ENCODE measurements at places on chromosomes 16 and 17.
A peak's percentile ranks its signal among the peaks of the same experiment; 100 is the strongest.

DNA sequence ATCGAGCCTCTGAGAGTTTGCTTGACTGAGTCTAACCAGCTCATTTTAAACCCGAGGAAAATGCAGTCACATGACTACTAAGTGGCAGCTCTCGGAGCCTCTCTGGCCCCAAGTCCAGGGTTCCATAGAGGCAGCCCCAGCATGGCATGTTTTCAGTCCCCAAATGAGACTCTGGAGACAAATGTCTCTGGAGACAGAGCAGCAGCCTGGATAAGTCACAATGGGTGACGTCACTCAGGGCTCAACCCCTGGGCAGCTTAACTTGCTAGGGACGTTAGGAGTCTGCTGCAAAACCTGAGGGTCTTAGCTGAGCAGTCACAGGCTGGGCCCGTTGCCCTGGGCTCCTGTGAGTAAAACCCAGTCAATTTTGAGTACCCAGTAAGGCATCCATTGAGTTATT, 6.9 kb upstream of the STH start:
- DNase-seq: no peak

DNA sequence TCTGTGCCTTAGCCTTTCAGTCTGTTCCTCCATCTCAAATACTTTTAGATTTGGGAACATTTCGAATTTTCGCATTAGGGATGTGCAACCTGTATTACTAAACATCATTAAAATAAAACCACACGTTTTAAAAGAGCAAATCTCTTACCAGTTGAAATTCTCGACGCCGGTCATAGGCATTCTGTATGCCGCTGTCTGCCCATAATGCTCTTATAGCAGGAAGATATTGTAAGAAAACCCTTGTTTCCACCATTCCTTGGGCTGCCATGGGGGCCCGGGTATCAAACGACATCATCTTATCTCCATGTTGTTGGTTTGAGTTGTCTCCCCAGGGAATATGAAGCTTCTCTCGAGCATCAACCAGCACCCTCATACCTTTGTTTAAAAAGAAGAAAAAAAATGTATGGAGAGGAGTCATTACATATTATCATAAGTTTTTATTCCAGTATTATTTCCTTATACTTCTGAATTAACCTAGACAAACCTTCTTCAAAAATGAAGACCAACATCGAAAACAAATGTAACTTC, 3.1 kb downstream of the GNA13 start:
- no peak for DNase-seq

- DNase-seq: no peak
Observed at GRCh38 chr16:53153130-53153529, 98.3 kb downstream of the CHD9 start.

GRCh38 chr17:67420994-67421393, 43.9 kb downstream of the PITPNC1 start:
- DNase-seq: no peak

DNA sequence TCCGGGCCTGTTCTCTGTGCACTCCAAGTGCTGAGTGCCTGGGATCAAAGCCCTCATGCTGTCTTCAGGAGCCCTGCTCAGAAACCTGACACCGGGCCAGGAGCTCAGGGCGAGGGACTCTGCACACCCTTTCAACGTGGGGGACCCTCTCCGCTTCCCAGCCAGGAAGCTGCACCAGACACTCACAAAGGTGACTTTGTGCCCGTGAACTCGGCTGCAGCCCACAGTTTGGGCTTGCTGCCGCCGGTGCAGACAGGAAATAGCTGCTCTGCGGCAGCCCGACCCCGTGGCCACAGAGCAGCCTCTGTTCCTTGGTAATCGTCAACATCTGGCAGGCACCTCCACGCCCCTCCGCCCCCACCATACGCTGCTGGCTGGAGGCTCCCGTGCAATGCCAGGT, 93.4 kb upstream of the METRNL start:
- DNase-seq: peak; percentile 91

DNA sequence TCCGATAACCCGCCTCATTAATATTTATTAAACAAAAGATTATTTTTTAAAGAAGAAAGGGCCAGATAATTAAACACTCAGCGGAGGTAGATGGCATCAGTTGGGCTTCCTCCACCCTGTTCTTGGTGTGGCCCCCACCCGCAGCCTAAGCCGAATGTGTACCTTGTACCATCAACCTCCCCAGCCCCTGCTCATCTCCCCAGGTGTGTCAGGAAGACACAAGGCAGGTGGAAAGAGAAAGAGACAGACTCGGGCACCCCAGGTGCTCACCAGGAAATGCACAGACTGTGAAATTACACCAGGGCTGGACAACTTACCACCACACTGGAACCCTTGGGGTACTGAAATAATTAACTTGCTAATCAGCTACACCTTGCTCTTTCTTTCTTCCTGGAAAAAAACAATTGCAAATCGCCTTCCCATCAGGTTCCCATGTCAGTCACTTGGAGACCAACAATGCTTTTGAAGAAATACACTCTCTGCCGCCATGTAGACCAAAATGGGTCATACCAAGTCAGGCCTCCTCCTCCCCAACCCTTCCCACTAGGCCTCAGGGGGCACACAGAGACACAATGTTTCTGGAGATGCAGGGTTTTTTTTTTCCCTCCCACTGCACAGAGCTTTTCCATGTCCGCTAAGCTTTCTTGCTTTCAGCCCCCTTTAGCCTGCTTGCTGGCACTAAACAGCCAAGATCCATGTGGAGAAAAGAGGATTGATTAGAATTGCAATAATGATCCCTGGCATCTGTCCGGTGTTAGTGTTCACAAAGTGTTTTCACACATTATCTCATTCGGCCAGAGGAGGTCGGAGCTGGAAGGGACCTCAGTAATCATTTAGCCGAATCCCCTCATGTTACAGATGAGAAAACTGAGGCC, 8.6 kb upstream of the LHX1 start:
- DNase-seq: no peak

DNA sequence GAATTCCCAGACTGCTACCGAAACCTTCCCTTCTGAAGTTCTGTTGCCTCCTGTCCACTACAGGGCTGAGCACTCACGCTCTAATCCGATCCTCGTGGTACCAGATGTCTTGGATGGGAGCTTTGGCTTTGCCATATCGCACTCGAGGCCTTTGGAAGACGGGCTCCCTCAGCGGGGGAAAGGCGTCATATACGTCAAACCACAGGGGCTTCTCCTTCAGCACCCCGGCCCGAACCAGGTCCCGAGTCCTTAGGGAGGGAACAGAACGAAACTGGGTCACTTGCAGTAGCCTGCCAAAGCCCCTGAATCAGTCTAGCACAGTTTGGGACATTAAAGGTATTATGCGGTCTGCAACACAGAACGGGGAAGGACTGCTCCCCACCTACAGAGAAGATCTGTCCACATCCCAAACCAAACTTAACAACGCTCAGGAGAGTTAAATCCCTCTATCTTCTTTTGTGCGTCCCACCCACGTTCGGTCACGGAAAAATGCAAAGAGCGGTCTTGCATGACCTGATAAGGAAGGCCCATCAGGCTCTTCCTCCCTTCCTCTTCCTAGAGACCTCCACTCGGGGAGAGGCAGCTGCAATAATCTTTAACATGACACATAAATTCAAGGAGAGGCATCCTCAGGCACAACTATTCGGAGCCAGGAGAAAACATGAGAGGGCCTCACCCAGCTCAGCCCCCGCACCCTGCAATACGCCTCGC, 526 bp downstream of the MRPS23 start:
- DNase-seq: no peak

GRCh38 chr17:44049294-44050060, 17.0 kb downstream of the LSM12 start:
- DNase-seq: no peak

GRCh38 chr16:67249178-67250044, 632 bp downstream of the SLC9A5 start:
- no peak for DNase-seq

- DNase-seq: no peak
Observed at GRCh38 chr16:58125781-58126335, 3.3 kb downstream of the CFAP20 start.

DNA sequence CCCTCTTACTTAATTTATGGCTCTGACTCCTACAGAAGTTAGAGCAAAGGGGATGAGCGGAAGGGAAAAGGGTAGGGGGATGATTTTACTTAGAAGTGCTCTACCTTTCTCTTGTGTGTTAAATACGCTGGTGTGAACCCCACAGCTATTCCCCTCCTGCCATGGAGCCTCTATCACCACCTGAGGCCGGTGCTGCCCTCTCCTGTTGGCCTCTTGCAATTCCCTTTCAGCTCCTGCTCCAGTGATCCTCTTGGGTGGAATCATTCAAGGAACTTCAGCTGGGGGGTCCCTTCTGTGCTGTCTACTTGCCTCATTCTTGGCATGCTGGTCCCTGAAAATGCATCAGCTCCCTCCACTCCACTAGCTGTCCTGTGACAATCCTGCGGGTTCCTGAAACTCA, 41.8 kb upstream of the CDH8 start:
- DNase-seq: no peak

DNA sequence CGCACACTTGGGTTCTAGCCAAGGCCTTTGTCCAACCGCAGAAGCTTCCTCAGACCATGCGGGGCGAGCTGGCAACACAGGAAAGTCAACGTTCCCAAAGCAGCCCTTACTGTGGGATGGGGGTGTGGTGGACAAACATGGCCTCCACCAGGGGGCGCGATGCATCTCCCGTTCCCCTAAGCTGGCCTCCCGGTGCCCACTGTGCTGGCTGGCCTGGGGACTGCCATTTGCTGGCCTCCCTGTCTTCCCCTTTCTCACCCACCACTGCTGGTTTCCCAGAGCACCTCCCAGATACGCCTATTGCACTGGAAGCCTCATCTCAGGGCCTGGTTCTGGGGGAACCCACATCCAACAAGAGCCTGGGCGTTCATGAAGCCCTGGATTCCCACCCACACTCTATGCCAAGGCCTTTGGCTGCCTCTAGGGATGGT, 145.3 kb downstream of the IRF8 start:
- peak; percentile 76 for DNase-seq

GRCh38 chr16:1042049-1042744, 30.4 kb upstream of the SSTR5 start:
- DNase-seq: no peak

DNA sequence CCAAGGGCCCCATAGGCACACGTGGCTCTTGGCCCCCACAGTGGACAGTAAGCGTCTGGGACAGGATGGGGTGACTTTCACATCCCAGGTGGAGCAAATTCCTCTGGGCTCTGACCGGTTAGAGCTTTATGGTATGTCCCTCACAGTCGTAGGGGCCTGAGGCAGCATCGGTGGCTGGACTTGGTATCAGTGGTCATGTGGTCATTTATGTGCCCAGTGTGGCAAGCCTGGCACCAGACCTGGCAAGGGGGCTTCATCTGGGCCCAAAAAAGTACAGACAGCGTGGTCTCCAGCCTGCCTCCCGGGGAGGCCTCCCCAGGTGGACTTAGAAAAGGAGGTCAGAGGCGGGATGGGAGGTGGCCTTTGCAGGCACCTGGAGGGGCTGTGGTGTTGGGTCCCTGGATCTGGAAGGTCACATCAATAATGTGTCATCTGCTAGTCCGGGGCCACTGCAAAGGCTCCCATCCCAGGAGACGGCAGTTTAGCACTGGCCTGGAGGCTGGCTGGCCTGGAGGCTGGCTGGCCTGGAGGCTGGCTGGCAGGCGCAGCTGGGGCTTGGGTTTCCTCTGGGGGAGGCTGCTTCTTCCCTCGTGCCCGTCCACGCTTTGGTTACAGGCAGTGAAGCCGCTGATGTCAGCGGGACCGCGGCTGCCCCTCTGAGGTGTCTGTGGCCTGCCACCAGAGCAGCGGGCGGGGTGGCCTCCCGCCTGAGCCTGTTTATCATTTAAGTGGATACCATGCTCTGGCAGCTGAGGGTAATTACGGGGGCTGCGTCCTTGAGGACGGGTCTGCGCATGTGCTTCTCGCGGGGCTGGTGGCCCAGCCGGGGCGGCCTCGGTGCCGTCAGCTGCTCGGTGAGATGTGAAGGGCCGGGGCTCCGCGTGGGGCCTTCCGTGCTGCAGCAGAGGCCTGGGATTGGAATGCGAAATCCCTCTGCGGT, 20.7 kb upstream of the CBX4 start:
- DNase-seq: no peak

GRCh38 chr16:87227296-87227951, 89.8 kb downstream of the C16orf95 start:
- DNase-seq: no peak

DNA sequence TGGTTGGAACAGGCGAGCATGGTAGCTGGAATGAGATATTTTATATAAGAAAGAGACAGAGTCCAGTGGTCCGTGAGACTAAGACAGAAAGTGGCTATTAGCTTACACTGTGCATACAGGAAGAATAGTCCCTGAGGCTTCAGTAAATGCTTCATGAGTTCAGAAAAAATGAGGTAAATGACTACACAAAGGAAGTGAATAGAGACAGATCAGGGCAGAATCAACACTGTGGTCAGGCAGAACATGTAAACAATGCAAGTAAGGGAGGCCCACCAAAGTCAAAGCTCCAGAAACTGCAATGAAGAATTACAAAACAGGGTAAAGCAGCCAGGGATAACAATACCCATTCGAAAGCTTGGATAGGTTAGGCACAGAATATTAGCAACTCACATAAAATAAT, 4.8 kb downstream of the ABCA10 start:
- no peak for DNase-seq

- no peak for DNase-seq
Observed at GRCh38 chr17:17647524-17648178, 33.6 kb upstream of the RAI1 start.

DNA sequence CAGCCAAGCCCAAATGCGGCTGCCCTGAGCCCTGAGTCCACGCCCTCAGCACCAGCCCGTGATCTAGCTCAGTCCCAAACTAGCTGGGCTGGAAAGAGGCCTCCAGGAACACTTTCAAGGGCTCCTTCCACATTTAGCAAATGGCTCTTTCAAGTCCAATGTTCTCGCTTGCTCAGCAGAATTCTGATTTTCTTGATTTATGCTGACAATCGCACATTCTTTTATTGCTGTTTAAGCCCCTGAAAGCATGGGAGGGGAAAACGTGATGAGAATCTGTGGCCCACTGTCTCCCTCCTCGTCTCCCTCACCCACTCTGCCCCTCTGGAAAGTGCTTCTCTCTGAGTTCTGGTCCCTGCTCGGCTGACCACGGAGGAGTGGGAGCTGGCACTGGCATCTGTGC, 293.8 kb downstream of the FOXL1 start:
- DNase-seq: no peak

- no peak for DNase-seq
Observed at GRCh38 chr16:18829251-18829650, 27.9 kb upstream of the ARL6IP1 start.

DNA sequence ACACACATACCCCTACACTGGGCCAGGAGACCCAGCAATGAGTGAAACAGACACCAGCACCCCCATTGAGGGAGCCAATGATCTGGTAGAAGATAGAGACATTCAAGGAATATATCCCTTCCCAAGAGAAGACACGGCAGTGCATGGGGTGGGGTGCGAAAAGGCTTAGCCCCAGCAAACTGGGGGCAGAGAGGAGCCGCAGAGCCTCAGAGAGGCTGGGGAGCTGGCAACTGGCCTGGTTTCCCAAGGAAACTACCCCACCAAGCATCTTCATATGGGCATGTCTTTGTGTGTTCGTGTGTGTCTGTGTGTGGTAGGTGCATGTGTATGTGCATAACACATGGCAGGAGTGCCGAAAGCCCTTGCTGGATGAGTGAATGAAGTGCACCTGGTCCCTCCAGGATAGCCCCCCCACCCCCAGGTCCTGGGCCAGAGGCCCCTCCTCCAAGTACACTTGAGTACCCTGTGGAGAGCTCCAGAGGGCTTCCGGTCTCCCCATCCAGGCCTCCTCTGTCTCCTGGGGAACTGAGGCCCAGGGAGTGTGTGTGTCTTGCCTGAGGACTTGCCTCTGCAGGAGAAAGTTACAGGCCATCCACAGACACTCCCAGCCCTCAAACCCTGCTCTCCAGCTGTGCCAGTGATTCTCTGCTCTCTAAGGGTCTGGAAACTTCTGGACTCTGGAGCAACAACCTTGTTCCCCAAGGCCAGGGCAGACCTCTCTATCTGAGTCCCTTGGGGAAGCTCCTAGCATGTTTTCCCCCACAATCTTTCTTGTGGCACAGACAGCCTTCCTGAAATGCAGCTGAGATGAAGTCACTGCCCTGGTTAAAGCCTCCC, 15.9 kb downstream of the TBX2 start:
- no peak for DNase-seq

Data from activated CD4-positive, alpha-beta T cell treated with anti-CD3 and anti-CD28 coated beads, Interleukin-2, amount 10 ng/mL, durations not matched to agents 24 days and 14 days (primary cell).